ENCODE measurements at places on chromosomes 12 and 14.

DNA sequence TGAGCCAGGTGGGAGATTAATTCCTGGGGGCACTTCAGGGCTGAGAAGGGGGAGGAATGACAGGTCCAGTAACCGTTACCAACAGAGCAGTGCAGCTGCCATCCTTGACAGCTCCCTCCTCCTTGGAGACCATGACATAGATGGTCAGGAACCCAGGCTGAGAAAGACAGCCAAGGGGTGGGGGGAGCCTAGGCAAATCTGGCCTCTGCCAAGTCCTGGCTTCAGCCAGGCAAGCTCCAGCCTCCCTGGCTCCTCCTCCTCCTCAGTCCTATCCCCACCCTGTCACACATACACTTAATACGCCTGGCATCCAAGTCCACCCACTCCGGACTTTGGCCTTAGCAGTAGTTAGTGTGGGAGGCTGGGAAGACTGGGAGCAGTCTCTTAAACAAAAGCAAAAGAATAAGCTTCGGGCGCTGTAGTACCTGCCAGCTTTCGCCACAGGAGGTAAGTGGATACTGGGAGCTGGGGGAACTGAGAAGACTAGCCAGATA lies at the start of gene RDH5:
Gene RDH5 (plus strand): TSS at position 323 of the 494 bp plus-strand sequence. CDS start 792 bp downstream, outside the sequence.
- DNase-seq = peak; percentile 81

DNA sequence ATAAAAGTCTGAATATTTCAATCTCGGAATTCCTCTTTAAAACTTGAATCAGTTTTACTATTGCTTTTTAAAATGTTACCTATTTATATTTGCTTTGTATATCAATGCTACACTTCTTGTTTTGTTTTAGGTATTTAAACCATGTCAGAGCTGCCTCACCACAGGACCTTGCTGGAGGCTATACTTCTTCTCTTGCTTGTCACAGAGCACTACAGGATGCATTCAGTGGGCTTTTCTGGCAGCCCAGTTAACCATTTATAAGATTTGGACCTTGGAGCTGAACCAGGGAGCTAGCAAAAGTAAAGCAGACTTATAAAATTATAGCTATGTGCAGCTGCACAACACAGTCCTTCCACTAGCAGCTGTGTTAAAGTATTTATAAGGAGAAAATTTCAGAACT lies 12.8 kb downstream of the TRMT5 start:
- no peak for DNase-seq

GRCh38 chr12:130649101-130650045 lies 66.7 kb downstream of the RIMBP2 start:
- no peak for DNase-seq

- DNase-seq = no peak
Measured at GRCh38 chr12:41563051-41563450, 374.9 kb downstream of the PDZRN4 start.

DNA sequence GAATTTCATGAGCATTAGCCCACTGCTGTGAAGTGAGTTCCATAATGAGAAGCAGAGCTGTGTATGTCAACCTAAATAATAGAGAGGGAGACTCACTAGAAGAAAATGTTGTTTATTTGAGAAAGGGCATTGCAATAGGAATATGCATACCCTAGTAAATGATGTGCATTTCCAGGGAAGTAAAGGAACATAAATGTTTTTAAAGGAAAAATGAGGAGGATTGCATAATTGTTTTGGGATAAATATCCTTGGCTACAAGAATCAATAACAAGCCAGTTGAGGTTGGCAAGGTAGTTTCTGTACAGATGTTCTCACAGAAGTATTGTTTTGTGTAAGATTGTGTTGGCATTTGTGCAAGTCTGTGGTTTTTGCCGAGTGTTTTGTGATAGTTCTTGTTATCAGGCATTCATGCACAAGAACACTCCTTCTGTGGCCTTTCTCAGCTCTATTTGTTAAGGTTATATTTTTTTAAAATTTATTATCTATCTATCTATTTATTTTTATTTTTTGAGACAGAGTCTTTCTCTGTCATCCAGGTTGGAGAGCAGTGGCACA lies 47.1 kb downstream of the EMP1 start:
- DNase-seq = no peak

DNA sequence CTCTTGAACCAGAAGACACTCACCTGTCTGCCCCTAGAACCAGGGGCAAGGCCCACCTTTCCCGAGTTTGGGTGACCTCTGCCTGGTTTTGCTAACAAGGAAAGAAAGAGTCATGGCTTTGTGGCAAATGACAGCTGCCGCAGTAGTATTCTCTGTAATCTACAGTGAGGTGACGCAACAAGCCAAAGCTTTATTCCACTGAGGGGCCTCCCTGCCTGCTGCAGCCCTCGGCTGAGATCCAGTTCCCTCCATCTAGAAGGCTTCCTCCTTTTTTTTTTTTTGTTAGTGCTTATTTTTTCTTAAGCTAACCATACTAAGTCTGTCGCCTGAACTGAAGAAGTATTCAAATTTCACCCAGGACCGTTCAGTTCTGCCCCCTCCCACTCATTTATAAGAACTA lies 142.3 kb upstream of the TMCC3 start:
- DNase-seq = no peak

GRCh38 chr14:75519826-75520728 lies 2.2 kb upstream of the BATF start:
- DNase-seq = peak; percentile 57

- DNase-seq = peak; percentile 52
Measured at GRCh38 chr12:107511292-107511691, 174.3 kb upstream of the PWP1 start.

- no peak for DNase-seq
Measured at GRCh38 chr12:72074065-72074464, 135.4 kb downstream of the TPH2 start.

- DNase-seq = no peak
Measured at GRCh38 chr12:47270782-47271664, 191.3 kb upstream of the AMIGO2 start.

DNA sequence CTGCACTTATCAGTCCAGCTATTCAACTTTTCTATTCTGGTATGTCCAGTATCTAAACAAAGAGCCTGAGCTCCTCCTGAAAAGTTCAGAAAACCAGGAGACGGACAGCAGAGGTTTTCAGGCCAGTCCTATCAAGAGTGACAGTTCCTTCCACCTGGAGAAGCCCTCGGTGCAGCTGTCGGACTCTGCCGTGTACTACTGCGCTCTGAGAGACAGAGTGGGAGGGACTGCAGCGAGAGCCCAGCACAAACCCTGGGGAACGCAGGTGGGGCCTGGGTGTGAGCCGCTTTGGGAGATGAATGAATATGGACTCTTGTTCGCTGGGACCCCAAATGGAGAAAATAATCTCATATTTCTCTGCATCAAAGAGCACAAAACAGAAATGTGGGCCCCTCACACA lies 329.8 kb upstream of the OR4E1 start:
- DNase-seq = no peak

- DNase-seq = no peak
Measured at GRCh38 chr14:99244941-99245563, 26.9 kb downstream of the BCL11B start.

DNA sequence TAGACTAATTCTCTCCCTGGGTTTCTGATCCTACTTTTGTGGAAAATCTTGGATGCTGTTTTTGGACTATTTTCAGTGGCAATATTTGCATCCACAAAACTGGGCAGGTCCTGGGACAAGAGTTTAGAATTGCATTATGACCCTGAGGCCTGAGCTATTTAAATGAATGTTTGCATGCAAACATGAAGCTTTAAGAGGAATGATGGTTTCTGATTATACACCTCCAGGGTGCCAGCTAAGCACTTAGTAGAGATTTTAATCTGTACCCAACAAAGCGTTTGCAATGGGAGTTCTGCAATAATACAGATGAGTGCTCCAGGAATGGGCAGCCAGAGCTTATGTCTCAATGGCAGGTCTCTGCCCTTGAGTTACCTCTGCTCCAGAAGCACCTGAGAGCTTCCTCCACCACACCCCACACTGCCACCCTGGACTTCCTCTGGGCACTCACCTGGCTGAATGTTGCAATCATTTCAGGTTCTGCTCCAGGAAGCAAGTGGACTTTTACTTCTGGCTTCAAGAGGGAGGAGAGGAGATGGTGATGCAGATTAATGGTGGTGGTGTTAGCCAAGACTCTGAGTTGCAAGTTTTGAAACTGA lies 6.0 kb upstream of the SPTLC2 start:
- DNase-seq = no peak

DNA sequence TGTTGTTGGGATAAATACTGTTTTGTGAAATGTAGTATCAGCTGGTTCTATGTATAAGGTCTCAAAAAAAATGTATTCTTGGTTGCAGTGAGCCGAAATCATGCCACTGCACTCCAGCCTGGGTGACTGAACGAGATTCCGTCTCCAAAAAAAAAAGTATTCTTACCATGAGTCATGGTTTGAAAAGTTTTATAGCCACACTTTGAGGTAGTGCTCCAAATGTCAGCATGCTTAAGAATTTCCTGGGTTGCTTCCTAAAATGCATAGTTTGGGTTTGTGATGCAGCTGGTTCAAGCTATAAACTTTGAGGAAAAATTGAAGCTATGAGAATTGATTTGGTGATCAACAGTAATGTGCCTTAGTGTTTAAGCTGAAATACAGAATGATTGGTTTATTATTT lies 48.0 kb downstream of the ETNK1 start:
- DNase-seq = peak; percentile 48

GRCh38 chr14:55318694-55319093 lies 47.5 kb downstream of the FBXO34 start:
- no peak for DNase-seq

DNA sequence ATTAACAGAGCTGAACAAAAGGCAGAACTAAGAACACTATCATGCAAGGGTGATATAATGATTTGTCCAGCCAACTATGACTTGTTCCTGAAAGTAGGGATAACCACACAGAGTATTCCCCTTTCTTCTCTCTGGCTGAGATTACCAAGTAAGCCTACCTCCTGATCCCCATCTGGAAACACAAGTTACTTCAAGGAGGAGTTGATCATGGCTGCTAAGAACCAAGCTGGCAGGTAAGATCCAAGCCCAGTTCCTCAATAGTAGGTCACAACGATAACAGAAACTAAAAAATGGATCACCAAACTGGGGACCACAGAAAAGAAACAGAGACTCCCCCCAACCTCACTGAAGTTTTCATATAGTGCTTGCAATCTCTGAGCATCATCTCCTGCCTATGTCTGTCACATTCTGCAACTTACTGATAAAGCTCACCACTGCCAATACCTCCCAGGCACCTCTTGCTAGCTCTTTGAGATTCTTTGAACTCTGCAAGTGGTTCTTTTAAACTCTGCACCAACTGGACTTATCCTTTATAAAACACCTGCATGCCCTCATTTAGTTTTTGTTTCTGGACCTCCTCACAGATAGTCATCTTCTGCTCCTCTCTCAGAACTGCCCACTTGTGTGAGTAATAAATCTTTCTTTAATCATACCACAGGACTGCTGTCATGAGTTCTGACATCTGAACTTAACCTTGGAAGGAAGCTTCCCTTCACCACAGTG lies 76.6 kb downstream of the LRP6 start:
- no peak for DNase-seq

DNA sequence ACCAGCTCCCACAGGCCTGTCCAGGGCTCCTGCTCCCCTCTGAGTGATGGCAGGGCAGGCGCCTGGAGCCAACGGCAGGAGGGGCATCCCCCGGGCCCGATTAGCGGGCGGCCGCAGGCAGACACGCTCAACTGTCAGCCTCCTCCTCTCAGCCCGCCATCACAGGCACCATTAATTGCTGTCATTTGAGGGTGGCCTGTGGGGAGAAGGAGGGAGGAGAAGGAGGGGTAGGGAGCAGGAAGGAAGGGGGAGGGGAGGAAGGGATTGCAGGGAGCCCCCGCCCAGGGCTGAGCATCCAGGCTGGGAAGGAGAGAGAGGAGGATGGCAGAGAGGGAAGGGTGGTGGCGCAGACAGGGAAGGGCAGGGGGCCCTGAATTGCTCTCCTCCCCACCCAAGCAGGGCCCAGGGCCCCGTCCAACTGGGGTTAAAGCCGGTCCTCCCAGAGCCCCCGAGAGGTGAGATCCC lies 36.1 kb downstream of the NCOR2 start:
- no peak for DNase-seq

DNA sequence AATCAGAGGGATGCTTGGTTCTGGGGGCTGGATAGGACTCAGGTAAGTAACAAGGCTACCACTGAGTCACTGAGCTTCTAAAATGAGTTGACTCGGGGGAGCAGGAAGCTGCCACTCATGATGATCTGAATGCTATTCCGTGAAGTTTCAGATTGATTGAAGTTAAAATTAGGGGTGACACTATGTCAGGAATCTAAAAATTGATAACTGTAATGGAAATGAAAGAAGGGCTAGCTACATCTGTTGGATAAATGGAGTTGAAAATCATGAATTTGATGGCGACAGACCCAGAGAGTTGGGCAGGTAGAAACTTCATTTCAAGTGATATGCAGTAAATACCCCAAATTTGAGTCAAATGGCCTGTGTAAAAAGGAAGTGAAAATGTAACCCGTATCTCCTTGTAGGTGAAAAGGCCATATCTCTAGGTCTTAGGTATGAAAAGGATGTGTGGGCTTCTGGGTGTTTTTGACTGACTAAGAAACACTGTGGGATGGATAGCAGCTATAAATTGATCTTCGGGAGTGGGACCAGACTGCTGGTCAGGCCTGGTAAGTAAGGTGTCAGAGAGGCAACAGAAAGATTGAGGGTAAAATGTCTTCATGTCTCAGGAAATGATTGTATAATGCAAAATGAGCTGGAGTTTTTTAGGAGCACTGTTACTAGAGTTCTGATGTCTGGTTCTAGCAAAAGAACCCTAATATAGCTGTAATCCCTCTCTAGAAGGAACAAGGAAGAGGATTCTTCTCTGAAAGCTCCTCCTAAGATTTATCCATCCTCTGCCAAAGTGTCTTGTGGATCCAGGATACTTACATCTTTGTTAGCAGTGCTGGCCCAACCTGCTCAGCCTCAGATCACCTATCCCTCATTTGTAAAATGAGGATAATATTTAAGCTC lies 57.3 kb downstream of the DAD1 start:
- no peak for DNase-seq

DNA sequence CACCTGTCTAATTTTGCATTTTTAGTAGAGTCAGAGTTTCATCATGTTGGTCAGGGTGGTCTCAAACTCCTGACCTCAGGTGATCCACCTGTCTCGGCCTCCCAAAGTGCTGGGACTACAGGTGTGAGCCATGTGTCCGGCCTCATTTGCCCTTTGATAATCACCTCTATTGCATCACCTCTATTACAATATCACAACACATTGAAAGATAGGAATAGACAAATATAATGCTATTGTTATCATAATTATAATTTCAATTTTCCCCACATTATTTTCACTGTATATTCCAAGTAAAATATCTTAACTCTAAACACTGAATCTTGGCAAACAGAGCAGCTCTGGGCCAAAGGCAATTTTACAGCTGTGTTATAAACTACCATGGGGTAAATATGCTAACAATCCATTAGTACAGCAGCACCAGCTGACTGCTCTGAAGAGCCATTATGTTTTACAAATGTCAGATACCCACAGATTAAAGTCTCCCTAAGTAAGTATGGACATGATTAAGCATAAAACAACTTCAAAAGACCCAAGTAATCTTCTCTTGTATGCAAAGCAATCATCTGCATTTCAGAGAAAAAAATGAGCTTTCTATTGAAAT lies 173.2 kb downstream of the MED13L start:
- DNase-seq = no peak

- no peak for DNase-seq
Measured at GRCh38 chr12:118498171-118498570, 121.8 kb downstream of the SUDS3 start.

- peak; percentile 42 for DNase-seq
Measured at GRCh38 chr14:22427771-22428231, 161.2 kb downstream of the DAD1 start.

GRCh38 chr12:34021071-34021470 lies 1.2 kb upstream of the ALG10 start:
- no peak for DNase-seq

- peak; percentile 44 for DNase-seq
Measured at GRCh38 chr12:118189741-118190191, 53.8 kb downstream of the PEBP1 start.
